ENCODE measurements at places on chromosomes 5 and 9.
A peak's percentile ranks its signal among the peaks of the same experiment; 100 is the strongest.

DNA sequence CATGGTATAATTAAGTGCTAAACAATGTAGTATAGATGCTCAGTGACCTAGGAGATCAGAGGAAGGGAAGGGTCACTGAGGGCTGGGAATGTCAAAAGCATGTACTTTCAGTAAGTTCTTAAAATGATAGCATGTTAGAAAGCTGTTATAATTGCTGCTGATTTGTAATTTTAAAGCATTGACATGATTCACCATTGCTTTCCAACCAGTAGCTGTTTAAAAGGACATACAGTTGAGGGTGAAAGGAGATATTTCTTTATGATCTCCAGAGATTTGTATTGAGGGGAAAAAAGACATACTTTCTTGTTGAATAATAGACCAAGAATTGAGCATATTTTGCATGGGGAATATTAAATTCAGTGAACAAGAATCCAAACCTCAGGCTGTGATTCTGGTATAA lies 1.2 kb upstream of the SLC1A3 start:
- no peak for DNase-seq

- no peak for DNase-seq
Observed at GRCh38 chr5:39800042-39800601, 375.3 kb upstream of the DAB2 start.

DNA sequence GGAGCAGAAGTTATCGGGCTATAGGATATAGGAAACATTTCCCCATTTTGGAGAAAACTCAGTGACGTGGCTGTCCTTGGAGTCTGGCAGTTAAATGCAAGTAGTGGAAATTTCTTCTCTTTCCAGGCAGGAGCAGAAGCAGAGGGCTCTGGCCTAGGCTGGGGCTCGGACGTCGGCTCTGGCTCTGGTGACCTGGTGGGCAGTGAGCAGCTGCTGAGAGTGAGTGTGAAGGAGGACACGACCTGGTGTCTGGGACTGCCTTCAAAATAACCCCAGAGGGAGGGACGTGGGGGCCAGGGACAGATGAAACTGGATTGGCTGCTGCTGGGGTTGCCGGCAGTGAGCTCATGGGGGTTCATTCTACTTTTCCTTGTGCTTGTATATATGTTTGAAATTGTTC lies 79.5 kb downstream of the COL15A1 start:
- no peak for DNase-seq

- DNase-seq, result no peak
Observed at GRCh38 chr9:4086119-4087090, 213.5 kb downstream of the GLIS3 start.

- no peak for DNase-seq
Observed at GRCh38 chr5:126597156-126597555, 2.1 kb upstream of the ALDH7A1 start.

- DNase-seq, result no peak
Observed at GRCh38 chr5:133773247-133774202, 161.2 kb upstream of the FSTL4 start.

- peak; percentile 8 for DNase-seq
Observed at GRCh38 chr5:143434261-143435209, 31.0 kb upstream of the NR3C1 start.

GRCh38 chr5:147921136-147921535 lies 14.8 kb upstream of the C5orf46 start:
- no peak for DNase-seq

DNA sequence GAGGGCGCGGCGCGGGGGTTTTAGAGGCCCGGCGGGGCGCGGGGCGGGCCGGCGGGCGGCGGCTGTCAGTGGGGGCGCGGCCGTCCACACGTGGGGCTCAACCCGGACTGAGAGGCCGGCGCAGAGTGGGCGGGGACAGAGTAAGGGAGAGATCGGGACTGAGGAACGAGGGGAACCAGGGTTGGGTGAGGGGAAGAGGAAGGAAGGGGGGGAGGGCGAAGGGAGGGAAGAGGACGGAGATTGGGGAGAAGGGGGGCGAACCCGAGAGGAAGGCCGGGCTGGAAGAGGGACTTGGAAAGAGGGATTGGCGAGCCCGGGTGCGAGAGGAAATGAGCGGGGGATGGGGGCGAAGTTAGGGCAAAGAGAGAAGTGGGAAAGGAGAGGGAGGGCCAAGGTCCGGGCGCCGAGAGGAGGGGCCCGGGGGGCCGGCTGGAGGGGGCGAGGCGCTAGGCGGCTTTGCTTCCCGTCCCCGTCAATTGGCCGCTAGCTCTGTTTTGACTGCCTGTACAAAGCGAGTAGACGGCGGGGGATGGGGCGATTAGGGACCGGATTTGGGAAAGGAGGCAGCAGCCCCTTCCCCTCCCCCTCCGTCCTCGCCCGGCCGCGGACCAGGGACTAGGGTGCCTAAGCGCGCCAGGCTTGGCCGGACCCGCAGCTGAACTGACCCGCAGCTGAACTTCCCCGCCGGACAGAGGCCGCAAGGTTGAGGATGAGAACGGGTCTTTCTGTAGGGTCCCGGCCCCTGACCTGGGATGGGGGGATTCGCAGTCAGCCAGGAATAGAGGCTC lies 399 bp upstream of the FBN2 start:
- DNase-seq, result no peak

DNA sequence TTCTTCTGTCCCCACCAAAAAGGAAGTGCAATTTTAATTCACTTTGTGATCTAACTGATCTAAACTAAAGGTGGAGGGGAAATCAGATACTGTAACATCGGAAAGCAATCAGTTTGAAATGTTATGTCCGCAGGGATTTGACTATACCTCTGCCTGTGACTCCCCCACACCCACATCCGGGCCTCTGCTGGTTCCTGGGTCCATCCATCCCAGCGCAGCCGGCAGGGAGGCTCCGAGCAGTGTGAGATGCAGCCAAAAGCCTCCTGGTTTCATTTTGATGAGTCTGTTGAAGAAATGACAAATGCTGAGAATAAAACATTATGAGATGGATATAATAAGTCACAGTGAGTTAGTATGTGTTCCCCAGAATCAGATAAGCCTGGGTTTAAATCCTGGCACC lies 8.6 kb downstream of the FSTL4 start:
- no peak for DNase-seq

GRCh38 chr5:131148835-131149234 lies 16.2 kb downstream of the HINT1 start:
- no peak for DNase-seq

- no peak for DNase-seq
Observed at GRCh38 chr5:156615901-156616300, 234.2 kb upstream of the PPP1R2B start.

DNA sequence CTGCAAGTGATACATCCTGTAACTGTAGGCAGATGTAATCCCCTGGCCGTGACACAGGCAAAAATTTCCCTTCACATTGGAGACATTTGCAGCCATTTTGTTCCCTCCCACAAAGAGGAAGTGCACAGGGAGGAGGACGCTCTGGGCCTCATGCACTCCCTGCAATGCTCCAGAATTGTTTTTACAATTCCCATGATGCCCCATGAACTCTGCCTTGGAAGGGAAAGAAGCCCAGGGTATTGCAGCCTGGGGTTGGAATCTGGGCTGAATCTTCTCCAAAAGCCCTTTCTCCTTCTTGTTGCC lies 491.7 kb downstream of the CCDC171 start:
- DNase-seq, result no peak

DNA sequence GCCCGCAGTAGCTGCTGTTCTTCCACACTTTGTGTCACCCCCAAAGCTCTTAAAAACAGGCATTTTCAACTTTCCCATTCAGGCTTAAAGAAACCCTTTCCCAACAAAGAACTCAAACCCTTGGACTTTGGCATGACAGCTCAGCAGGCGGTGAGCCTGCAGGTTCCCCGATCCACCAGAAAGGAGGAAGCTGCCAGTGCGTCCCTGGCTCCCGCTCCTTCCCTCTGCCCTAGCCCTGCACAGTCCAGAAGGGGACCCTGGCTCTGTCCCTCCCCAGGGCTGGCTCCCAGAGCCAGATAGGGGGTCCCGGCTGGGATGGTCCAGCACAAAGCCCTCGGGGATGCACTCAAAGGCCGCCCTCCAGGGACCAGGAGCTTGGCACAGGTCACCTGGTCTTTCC lies 9.6 kb downstream of the SLC9A3 start:
- DNase-seq, result no peak

DNA sequence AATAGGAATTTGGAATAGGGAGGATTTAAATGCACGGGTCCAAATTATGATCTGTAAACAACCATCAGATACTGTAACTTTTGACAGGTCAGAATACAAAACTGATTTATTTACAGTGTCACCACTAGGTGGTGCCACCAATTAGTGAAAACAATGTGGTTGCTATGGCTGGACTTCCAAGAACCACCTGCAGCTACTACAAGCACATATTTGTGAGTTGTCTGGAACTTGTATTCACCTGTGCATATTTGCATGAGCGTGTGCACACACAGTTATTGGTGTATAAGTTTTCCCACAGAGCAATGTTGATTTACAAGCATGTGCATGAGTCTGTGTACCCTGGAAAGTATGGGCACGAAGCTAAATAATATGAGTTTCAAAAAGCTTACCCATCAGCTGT lies 3.0 kb upstream of the HRCT1 start:
- peak; percentile 23 for DNase-seq

Data from activated gamma-delta T cell treated with Interleukin-2 at 50 U/mL for 16 hours (primary cell).